A549 treated with CpdA at 1 μM for 4 hours (cell line): ENCODE measurements at places on chromosomes 5 and 9. TPM values are rescaled to one million over a fixed set of nuclear protein-coding genes. Genes with fewer than 3 reads are reported as not detected.

The SLCO6A1 gene
- total RNA-seq = not detected in 5 replicates

The PRRX2 gene
- total RNA-seq = 2.8 to 7.2 TPM (median 6.5 TPM) in 5 replicates

The GHR gene
- 0.01 to 0.05 TPM in 2 of 5 replicates, not detected in the others for total RNA-seq

The CCDC183 gene
- 0.20 to 0.83 TPM (median 0.45 TPM) in 5 replicates for total RNA-seq

The OR1L6 gene
- not detected in 5 replicates for total RNA-seq

The EQTN gene
- not detected in 5 replicates for total RNA-seq

The WASHC1 gene
- total RNA-seq = 8.2 to 13.3 TPM (median 11.2 TPM) in 5 replicates

The PARP8 gene
- 0.10 to 0.41 TPM (median 0.25 TPM) in 5 replicates for total RNA-seq

The SMIM33 gene
- total RNA-seq = not detected in 5 replicates

The KIF24 gene
- total RNA-seq = 3.4 to 3.8 TPM (median 3.6 TPM) in 5 replicates

The GFI1B gene
- 0.07 TPM in 1 of 5 replicates, not detected in the others for total RNA-seq

The NHP2 gene
- total RNA-seq = 392 to 507 TPM (median 426 TPM) in 5 replicates

The NELFB gene
- 42.8 to 63.0 TPM (median 54.8 TPM) in 5 replicates for total RNA-seq

The DNAI1 gene
- 0.07 to 0.37 TPM (median 0.09 TPM) in 4 of 5 replicates, not detected in the other for total RNA-seq
